Activated CD4-positive, alpha-beta T cell treated with anti-CD3 and anti-CD28 coated beads for 36 hours (primary cell): ENCODE measurements at places on chromosomes 6 and 20.
A peak's percentile ranks its signal among the peaks of the same experiment; 100 is the strongest.

- no peaks in the 10 kb centered on the region for H3K36me3 ChIP-seq
- H3K4me3 ChIP-seq: no peak overlapping the region
Observed at GRCh38 chr20:63029358-63030121, 22.8 kb upstream of the BHLHE23 start.

DNA sequence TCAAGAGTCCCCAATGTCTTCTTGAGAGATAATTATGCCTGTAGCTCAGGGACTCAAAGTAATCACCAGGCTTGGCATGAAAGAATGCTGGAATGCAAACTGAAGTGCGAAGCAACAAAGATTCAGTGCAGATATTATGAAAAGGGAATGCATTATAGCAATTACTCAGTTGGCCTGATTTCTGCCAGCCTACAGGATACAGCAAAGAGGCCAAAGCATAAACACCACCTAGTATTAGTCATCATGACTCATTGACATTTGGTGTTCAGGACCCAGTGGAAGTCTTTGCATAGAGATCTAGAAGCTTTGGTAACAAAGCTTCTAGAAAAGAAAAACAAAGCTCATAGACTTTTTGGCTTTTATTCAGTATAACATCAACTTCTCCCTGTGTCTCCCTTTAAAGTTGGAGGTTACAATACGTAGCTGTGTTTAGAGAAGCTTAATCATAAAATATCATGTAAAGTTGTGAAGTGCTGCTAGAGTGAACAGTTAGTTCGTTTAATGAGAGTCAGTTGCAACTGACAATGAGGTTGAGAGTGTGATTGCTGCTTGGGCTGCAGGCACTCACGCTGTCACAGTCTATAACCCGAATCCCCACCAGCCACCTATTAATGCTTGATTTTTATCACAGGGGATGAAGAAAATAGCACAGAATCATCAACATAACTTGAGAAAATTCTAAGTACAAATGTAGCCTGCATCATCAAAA, 932.7 kb downstream of the TFAP2A start:
- DNase-seq: no peak
- H3K4me1 ChIP-seq: no peaks in the 10 kb centered on the region
- H3K27me3 ChIP-seq: peaks cover 3% of the 10 kb centered on the region
- no peak overlapping the region for H3K4me3 ChIP-seq

- no peaks in the 10 kb centered on the region for H3K36me3 ChIP-seq
- no peak overlapping the region for H3K27ac ChIP-seq
- H3K4me3 ChIP-seq: no peak overlapping the region
- H3K4me1 ChIP-seq: peaks cover 29% of the 10 kb centered on the region
- no peak for DNase-seq
Observed at GRCh38 chr6:53433261-53433950, 84.7 kb upstream of the ELOVL5 start.

DNA sequence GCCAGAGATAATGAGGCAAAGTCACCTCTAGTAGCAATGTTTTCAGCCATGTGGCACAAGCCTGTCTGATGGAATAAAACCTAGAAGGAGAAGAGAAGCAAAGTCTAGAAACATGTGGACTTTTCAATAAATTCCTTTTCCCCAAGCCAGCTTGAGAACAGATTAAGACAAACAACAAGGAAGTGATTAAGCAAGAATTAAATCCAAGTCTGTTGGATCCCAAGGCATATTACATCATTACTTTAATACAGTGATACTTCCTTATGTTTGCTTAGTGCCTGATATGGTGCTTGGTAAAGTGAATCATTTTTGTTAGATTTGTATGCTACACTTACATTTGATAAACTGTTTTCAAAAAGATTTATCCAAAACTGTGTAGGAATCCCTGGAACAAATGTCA, 260.3 kb upstream of the FAM83B start:
- H3K4me3 ChIP-seq: no peak overlapping the region
- no peaks in the 10 kb centered on the region for H3K27me3 ChIP-seq
- DNase-seq: no peak
- H3K27ac ChIP-seq: no peak overlapping the region
- H3K36me3 ChIP-seq: no peaks in the 10 kb centered on the region

GRCh38 chr6:3236005-3236404, 8.6 kb upstream of the TUBB2B start:
- H3K27ac ChIP-seq: no peak overlapping the region
- peaks cover 58% of the 10 kb centered on the region for H3K27me3 ChIP-seq
- peaks cover 9% of the 10 kb centered on the region for H3K4me1 ChIP-seq

GRCh38 chr6:156387472-156387871, 389.7 kb upstream of the ARID1B start:
- peaks cover 20% of the 10 kb centered on the region for H3K4me1 ChIP-seq
- DNase-seq: no peak
- H3K27ac ChIP-seq: no peak overlapping the region
- no peaks in the 10 kb centered on the region for H3K27me3 ChIP-seq
- no peak overlapping the region for H3K4me3 ChIP-seq

DNA sequence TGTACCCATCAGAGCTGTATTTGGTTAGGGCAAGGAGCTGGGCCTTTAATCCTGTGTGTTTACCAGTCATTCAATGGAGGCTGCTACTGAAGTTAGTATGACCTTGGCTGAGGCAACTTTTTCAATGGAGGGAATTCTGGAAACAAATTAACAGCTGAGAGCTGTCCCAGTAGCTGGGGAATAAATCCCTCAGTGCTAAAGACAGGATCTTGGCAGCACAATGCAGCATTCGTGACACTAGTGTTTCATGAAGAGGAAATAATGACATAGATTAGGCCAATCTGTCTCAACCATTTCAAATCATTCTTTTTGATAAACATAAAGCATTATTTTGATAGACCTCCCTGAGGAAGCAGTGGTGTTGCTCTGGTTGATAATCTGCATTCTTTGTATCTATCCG, 42.9 kb downstream of the GRM1 start:
- DNase-seq: no peak
- H3K27me3 ChIP-seq: no peaks in the 10 kb centered on the region
- no peak overlapping the region for H3K27ac ChIP-seq
- H3K4me1 ChIP-seq: no peaks in the 10 kb centered on the region
- H3K36me3 ChIP-seq: no peaks in the 10 kb centered on the region

DNA sequence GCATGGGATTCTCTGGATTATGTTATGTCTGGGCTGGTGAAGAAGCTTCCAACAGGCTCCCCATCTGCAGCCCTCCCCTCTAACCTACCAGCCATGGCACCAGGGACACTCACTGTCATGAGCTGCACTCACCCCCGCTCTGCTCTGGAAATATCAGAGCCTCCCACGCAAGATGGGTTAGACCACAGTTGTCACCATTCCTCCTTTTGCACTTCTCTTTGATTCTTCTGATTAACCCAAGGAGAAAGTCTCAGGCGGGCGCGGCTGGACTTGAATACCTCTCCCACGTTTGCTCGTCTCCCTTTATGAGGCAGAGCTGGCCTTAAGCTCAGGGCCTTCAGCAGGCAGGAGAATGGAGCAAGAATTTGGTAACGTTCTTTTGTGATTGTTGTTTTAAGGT, 128.1 kb downstream of the CEBPB start:
- H3K4me1 ChIP-seq: peaks cover 9% of the 10 kb centered on the region
- H3K4me3 ChIP-seq: no peak overlapping the region
- H3K27ac ChIP-seq: no peak overlapping the region
- peaks cover 17% of the 10 kb centered on the region for H3K27me3 ChIP-seq
- no peaks in the 10 kb centered on the region for H3K36me3 ChIP-seq
- no peak for DNase-seq

DNA sequence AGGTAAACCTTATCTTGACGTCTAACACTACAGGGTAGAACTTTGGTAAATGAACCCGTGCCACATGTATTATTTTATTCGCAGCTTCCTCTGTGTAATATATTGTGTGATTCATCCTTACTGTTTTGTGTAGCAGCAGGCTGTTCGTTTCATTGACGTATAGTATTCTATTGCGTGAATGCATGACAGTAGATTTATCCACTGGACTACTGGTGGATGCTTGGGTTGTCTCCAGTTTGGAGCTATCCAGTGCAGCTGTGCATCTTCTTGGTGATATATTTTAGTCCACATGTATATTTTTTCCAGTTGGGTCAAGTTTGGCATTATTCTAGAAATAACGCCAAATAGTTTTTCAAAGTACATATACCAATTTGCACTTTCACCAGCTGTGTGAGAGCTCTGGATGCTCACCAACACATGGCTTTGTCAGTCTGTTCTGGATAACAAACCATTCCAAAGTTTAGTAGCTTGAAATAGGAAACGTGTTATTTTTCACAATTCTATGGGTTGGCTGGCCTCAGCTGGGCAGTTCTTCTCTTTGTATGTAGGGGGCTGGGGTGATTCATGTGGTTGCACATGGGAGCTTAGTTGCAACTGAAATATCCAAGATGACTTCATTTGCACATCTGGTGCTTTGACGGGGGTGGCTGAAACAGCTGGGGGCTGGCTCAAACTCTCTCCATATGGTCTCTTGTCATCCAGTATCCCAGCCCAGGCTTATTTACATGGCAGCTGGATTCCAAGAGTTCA, 9.3 kb downstream of the ECT2L start:
- H3K4me1 ChIP-seq: no peaks in the 10 kb centered on the region
- no peak overlapping the region for H3K4me3 ChIP-seq
- DNase-seq: no peak
- H3K27me3 ChIP-seq: peaks cover 3% of the 10 kb centered on the region

GRCh38 chr6:26187292-26187691, 100.1 kb downstream of the HFE start:
- peaks cover 43% of the 10 kb centered on the region for H3K4me1 ChIP-seq
- H3K36me3 ChIP-seq: peaks cover 2% of the 10 kb centered on the region
- no peak overlapping the region for H3K27ac ChIP-seq
- H3K27me3 ChIP-seq: no peaks in the 10 kb centered on the region

DNA sequence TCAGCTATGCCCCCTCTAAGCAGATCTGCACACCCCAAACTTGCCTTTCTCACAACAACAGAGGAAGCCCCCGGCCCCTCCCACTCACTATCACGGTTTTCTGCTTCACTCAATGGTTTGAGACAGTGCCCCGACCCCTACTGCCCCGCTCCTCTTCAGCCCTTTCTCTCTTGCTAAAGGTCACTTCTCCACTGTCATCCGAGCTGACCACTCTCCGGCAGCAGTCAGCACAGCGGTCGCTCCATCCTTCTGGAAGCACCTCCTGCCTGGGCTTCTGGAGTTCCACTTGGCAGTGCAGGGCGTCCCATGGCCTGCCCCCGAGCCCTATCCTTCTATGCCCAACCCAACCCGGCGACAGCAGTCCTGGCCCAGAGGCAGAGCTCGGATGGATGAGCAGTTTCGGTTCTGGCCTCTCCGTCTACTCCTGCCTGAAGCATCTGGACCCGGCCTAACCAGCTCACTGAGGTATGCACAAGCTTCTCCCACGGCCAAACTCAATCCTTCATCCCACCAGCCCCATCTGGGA, 4.1 kb downstream of the CTSZ start:
- peak overlapping the region; percentile 35 for H3K27ac ChIP-seq

DNA sequence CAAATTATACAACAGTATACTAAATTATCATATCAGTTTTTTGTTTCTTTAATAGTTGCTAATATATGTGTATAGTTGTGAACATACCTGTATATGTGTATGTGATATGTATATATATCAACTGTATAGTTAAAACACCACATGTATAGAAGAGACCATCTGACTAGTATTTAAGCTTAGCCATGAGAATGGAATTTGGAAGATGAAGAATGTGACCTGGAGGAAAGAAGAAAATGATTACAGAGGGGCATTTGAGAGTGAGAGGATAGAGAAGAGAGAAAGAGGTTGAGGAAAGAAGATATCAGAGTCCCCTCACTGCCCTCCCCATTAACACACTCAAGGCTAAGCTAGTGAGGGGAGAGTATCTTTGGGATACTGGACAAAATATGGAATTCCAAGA, 335.9 kb downstream of the BCKDHB start:
- H3K27me3 ChIP-seq: no peaks in the 10 kb centered on the region
- no peak for DNase-seq
- H3K4me1 ChIP-seq: no peaks in the 10 kb centered on the region
- no peak overlapping the region for H3K4me3 ChIP-seq

DNA sequence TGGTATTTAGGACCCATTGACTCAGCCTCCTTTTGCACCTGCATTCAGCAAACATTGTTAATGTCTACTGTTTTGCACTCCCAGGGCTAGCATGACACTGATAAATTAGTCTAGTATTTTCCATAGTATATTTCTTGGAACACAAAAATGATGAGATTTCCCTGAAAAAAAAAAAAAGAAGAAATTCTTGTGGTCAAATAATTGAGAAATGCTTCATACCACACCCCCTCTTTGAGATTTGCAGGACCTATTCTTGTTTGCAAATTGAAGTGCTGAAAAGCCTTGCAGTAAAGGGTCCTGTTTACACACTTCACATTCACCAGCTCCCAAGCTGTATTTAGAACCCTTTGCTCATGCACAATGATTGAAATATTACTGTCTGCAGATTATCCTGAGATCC, 36.3 kb upstream of the CLIC5 start:
- peaks cover 14% of the 10 kb centered on the region for H3K4me1 ChIP-seq
- DNase-seq: no peak
- peaks cover 13% of the 10 kb centered on the region for H3K27me3 ChIP-seq
- no peak overlapping the region for H3K4me3 ChIP-seq
- no peak overlapping the region for H3K27ac ChIP-seq
- H3K36me3 ChIP-seq: no peaks in the 10 kb centered on the region

DNA sequence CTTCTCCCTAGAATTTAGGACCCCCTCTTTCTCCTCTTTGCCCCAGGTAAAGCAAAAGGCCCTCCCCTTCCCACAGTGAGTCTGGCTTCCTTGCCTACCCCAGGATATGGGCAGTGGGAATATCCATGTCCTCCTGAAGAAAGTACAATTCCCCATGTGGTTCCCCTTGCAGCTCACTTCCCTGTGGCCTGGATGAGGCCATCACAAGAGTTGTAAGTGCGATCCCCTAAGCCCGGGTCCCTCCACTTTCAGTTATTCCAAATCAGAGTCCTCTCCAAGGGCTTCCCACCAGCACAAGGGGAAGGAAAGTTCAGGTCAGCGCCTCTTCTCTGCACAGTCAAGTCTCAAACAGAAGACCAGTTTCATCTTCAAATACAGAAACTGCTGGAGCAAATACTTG, 10.2 kb upstream of the PTPN1 start:
- no peaks in the 10 kb centered on the region for H3K36me3 ChIP-seq
- no peak overlapping the region for H3K27ac ChIP-seq
- H3K27me3 ChIP-seq: no peaks in the 10 kb centered on the region
- no peak for DNase-seq
- no peak overlapping the region for H3K4me3 ChIP-seq
- H3K4me1 ChIP-seq: peaks cover 8% of the 10 kb centered on the region

- no peaks in the 10 kb centered on the region for H3K27me3 ChIP-seq
- no peaks in the 10 kb centered on the region for H3K36me3 ChIP-seq
- no peak overlapping the region for H3K27ac ChIP-seq
- H3K4me1 ChIP-seq: no peaks in the 10 kb centered on the region
- DNase-seq: no peak
- H3K4me3 ChIP-seq: no peak overlapping the region
Observed at GRCh38 chr20:58568483-58569240, 53.5 kb upstream of the APCDD1L start.

- H3K4me3 ChIP-seq: no peak overlapping the region
- no peak overlapping the region for H3K27ac ChIP-seq
- peak; percentile 13 for DNase-seq
- peaks cover 3% of the 10 kb centered on the region for H3K27me3 ChIP-seq
- H3K36me3 ChIP-seq: no peaks in the 10 kb centered on the region
Observed at GRCh38 chr6:121838842-121839241, 403.4 kb downstream of the GJA1 start.
